Activated naive CD8-positive, alpha-beta T cell treated with anti-CD3 and anti-CD28 coated beads, Interleukin-2, amount 10 ng/mL, durations not matched to agents 7 days and 5 days (primary cell): ENCODE measurements at places on chromosomes 12 and 14.

- DNase-seq, result no peak
Observed at GRCh38 chr12:13273850-13274249, 77.3 kb downstream of the EMP1 start.

- no peak for DNase-seq
Observed at GRCh38 chr12:11771895-11772502, 122.5 kb downstream of the ETV6 start.

GRCh38 chr14:25381498-25381897 lies 331.6 kb upstream of the STXBP6 start:
- DNase-seq, result no peak

DNA sequence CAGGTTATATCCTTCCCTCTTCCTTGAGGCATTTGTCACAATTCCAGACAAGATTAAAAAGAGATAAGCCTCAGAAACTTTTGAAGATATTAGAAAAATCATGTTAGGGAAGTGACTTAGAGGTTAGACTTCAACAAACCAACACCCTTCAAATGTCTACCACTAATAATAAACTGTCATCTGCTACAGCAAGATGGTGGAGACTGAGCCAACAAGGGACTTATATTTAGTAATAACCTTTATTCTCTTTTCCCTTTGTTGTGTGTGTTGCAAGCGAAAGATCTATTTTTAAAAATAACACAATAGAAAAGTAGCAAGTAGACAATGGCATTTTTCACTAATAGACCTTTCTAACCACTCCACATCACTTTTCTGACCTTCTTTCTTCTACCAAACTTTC lies 28.6 kb downstream of the PRICKLE1 start:
- no peak for DNase-seq

DNA sequence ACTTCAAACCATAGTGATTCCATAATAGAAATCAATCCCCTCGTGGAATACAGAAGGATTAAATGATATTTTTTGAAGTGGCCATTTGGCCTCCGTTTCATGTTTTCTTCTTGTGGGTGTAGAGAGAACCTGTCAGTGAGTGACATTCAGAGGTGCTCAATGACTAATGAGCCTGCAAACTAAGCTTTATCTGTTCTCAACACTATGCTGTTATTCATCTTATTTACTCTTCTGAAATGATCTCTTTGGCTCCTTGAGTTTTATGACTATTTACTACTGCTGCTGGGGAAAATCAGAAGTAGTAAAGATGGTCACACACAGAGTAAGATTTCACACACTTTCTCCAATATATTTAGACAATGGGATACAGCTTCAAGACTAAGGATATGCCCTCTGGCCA lies 30.4 kb downstream of the ATP2B1 start:
- DNase-seq, result no peak

GRCh38 chr12:66092559-66093269 lies 37.8 kb downstream of the LLPH start:
- no peak for DNase-seq
